ENCODE measurements at places on chromosomes 2 and 18.

- DNase-seq: no peak
Observed at GRCh38 chr2:232465061-232465460, 9.1 kb downstream of the ALPI start.

GRCh38 chr2:199336546-199336945 is 121.2 kb downstream of the SATB2 start:
- no peak for DNase-seq

- no peak for DNase-seq
Observed at GRCh38 chr2:15559379-15560139, 1.6 kb downstream of the NBAS start.

DNA sequence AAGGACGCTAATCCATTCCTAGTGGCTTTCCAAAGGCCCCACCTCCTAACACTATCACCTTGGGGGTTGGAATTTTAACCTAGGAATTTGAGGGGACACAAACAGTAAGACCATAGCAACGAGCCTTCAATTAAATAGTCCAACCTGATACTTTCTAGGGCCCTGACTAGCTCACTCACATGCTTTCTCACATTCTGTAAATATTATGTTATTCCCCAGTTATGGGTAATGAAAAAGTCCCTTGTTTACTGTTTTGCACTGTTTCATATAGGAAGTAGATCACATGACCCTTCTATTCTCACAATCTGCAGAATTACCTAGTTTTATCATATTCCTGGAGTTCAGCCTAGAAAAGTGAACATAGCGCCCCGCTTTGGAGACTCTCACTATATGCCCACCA is 1212.1 kb upstream of the ACVR2A start:
- DNase-seq: no peak

- DNase-seq: no peak
Observed at GRCh38 chr18:58402951-58403702, 225.8 kb downstream of the ALPK2 start.

GRCh38 chr2:235665661-235666212 is 171.9 kb downstream of the AGAP1 start:
- DNase-seq: peak; percentile 46
